Hepatocyte (in vitro differentiated cells): ENCODE measurements at places on chromosomes 4 and X. TPM values are rescaled to one million over a fixed set of nuclear protein-coding genes. Genes with fewer than 3 reads are reported as not detected.

- no peak for DNase-seq
These were observed 190.5 kb upstream of the GALNTL6 start for GRCh38 chr4:171622729-171623128.

DNA sequence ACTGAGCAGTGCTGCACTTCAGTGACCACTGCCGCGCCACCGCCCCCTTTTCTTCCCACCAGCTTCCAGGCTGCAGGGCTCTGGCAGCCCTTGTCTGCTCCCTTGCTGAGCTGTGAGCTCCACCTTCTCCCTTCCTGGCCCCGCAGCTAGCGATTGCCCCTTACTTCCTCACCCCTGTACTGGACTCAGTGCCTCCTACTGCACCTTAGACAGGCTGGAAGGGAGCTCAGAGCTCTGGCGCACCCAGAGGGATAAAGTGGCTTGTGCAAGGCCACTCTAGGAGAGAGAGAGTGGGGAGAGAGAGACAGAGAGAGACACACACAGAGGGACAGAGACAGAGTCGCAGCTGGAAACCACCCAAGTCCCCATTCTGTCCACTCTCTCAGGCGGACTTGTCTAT lies 6.0 kb downstream of the RASL11B start:
- peak; percentile 46 for DNase-seq

GRCh38 chr4:85748654-85749053 lies 273.7 kb downstream of the ARHGAP24 start:
- no peak for DNase-seq

The TAF9B gene
- polyA plus RNA-seq, result 12.0 and 13.5 TPM in 2 replicates

The LEF1 gene
- 7.6 and 10.4 TPM in 2 replicates for polyA plus RNA-seq

The NUDT11 gene
- polyA plus RNA-seq, result 4.6 and 5.6 TPM in 2 replicates

The MAML3 gene
- polyA plus RNA-seq, result 4.1 TPM in 2 replicates
